ENCODE measurements at places on chromosomes 11 and 22.
A peak's percentile ranks its signal among the peaks of the same experiment; 100 is the strongest.

DNA sequence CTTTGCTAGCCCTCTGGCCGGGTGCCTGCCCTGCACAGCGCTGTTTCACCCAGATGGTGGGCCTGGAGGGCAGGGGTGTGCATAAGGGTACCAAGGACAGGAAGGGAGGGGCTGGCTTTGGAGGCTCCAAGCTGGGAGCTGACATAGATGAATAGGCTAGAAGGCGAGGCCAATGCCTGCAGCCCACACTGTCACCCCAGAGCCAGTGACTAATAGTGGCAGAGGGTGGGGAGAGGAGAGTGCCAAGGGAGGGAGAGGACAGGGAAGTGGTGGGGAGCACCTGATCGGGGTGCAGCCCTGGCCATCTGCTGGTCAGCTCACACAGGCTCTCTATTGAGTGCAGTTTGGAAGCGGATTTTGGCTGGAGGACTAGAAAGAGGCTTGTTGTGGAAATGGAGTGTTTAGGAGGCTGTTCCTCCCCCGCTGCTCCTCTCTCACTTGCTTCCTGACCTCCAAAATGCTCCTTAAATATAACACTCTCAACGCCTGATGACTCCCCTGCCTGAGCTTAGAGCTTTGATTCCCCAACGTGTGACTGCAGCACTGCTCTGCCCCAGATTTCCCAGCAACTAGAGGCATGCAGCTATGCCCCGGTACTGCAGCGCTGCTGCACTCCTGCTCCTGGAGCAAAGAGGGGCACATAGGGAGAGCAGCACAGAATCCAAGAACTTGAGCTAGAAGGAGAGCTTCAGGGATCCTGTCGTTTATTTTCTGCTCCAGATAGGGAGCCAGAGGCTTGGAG is 89.2 kb downstream of the GRAMD1B start:
- H3K36me3 ChIP-seq, result no peaks in the 10 kb centered on the region
- peak overlapping the region; percentile 41 for H3K27ac ChIP-seq
- peak; percentile 44 for DNase-seq
- H3K27me3 ChIP-seq, result no peaks in the 10 kb centered on the region

- H3K27ac ChIP-seq, result no peak overlapping the region
- H3K27me3 ChIP-seq, result no peaks in the 10 kb centered on the region
- H3K4me3 ChIP-seq, result no peak overlapping the region
- H3K36me3 ChIP-seq, result no peaks in the 10 kb centered on the region
- no peaks in the 10 kb centered on the region for H3K4me1 ChIP-seq
- no peak for DNase-seq
Observed at GRCh38 chr11:1100417-1101245, 26.0 kb downstream of the MUC2 start.

- peak overlapping the region; percentile 62 for H3K27ac ChIP-seq
- DNase-seq, result peak; percentile 82
- no peaks in the 10 kb centered on the region for H3K27me3 ChIP-seq
- H3K4me3 ChIP-seq, result no peak overlapping the region
Observed at GRCh38 chr22:27810609-27811151, 9.1 kb upstream of the MN1 start.

- DNase-seq, result no peak
- H3K4me1 ChIP-seq, result peaks cover 3% of the 10 kb centered on the region
- H3K27me3 ChIP-seq, result no peaks in the 10 kb centered on the region
- no peaks in the 10 kb centered on the region for H3K36me3 ChIP-seq
Observed at GRCh38 chr11:78949976-78950690, 375.5 kb upstream of the NARS2 start.

- H3K4me3 ChIP-seq, result no peak overlapping the region
- H3K4me1 ChIP-seq, result no peaks in the 10 kb centered on the region
- H3K27ac ChIP-seq, result no peak overlapping the region
- no peaks in the 10 kb centered on the region for H3K27me3 ChIP-seq
- DNase-seq, result no peak
- no peaks in the 10 kb centered on the region for H3K36me3 ChIP-seq
Observed at GRCh38 chr22:17792854-17793434, 18.7 kb upstream of the BID start.

GRCh38 chr11:121564948-121565684 is 112.3 kb upstream of the SORL1-AS1 start:
- no peak overlapping the region for H3K27ac ChIP-seq
- no peaks in the 10 kb centered on the region for H3K36me3 ChIP-seq
- DNase-seq, result no peak
- H3K27me3 ChIP-seq, result no peaks in the 10 kb centered on the region
- H3K4me1 ChIP-seq, result no peaks in the 10 kb centered on the region

GRCh38 chr11:76759092-76759491 is 24.1 kb upstream of the TSKU start:
- H3K4me1 ChIP-seq, result peaks cover 6% of the 10 kb centered on the region
- peak; percentile 4 for DNase-seq
- H3K27ac ChIP-seq, result no peak overlapping the region
- no peaks in the 10 kb centered on the region for H3K27me3 ChIP-seq

- no peak overlapping the region for H3K27ac ChIP-seq
- peaks cover 2% of the 10 kb centered on the region for H3K4me1 ChIP-seq
- DNase-seq, result no peak
- H3K36me3 ChIP-seq, result no peaks in the 10 kb centered on the region
- no peak overlapping the region for H3K4me3 ChIP-seq
- no peaks in the 10 kb centered on the region for H3K27me3 ChIP-seq
Observed at GRCh38 chr11:103541186-103541795, 432.1 kb downstream of the DYNC2H1 start.

DNA sequence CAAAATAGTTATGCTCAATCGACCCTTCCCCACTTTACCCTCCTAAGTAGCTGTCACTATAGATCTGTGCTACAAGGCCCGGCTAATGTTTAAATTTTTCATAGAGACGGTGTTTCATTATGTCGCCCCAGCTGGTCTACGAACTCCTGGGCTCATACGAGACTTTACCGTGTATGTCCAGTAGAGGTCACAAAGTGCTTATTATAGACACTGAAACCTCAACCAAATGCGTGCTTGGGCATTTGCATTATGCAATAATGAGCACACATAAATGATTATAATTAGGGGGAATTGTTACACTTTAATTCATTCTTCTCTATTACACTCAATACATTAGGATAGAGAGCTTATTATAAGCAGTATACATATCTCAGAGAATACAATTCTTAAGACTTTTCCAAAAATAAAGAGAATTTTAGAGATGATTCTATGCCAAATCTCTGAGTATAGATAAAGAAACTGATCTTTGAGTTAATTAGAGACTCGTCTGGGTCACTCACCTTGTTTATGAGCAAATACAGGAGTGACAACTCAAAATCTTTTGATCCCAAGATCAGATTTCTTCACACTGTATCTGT is 12.5 kb upstream of the MRPL16 start:
- H3K36me3 ChIP-seq, result no peaks in the 10 kb centered on the region
- H3K27ac ChIP-seq, result no peak overlapping the region
- peaks cover 1% of the 10 kb centered on the region for H3K4me1 ChIP-seq
- DNase-seq, result peak; percentile 30
- H3K4me3 ChIP-seq, result no peak overlapping the region

DNA sequence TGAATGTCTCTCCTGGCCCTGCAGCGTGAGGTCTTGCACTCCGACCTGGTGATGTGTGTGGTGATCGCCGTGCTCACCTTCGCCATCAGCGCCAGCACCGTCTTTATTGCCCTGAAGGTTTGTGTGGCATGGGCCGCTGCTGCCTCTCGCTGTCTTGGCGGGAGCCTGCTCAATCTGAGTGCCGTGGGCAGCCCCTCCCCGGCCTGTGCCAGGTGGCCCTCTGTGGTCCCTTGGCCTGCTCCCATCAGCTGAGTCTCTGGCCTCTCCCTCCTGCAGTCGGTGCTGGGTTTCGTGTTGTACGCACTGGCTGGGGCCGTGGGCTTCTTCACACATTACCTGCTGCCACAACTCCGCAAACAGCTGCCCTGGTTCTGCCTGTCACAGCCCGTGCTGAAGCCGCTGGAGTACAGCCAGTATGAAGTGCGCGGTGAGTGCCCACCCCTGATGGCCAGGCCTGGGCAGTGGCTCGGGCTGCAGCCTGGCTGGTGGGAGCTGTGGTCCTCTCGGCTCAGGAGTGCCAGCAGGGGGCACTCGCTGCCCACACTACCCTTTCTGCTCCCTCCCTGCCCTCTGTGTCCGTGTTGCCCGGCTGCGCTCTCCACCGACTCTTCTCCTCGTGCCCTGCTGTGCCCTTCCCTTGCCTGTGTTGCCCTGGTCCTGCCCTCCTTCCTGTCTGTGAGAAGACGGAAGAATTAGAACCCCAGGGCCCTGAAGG is 10.2 kb downstream of the PCNX3 start:
- no peaks in the 10 kb centered on the region for H3K4me1 ChIP-seq
- no peak overlapping the region for H3K27ac ChIP-seq
- H3K27me3 ChIP-seq, result no peaks in the 10 kb centered on the region
- H3K36me3 ChIP-seq, result no peaks in the 10 kb centered on the region
- peak; percentile 66 for DNase-seq

GRCh38 chr11:27679136-27680015 is 20.9 kb downstream of the BDNF start:
- H3K36me3 ChIP-seq, result no peaks in the 10 kb centered on the region

GRCh38 chr11:81852896-81853295 is 880.8 kb downstream of the FAM181B start:
- H3K27ac ChIP-seq, result no peak overlapping the region
- H3K4me3 ChIP-seq, result no peak overlapping the region
- H3K27me3 ChIP-seq, result no peaks in the 10 kb centered on the region
- no peaks in the 10 kb centered on the region for H3K4me1 ChIP-seq
- no peaks in the 10 kb centered on the region for H3K36me3 ChIP-seq

- no peaks in the 10 kb centered on the region for H3K4me1 ChIP-seq
- no peak overlapping the region for H3K4me3 ChIP-seq
- no peak for DNase-seq
Observed at GRCh38 chr11:66218036-66218435, 50.4 kb upstream of the RAB1B start.

- no peaks in the 10 kb centered on the region for H3K4me1 ChIP-seq
- no peaks in the 10 kb centered on the region for H3K36me3 ChIP-seq
- DNase-seq, result no peak
- no peaks in the 10 kb centered on the region for H3K27me3 ChIP-seq
Observed at GRCh38 chr11:122746050-122746478, 90.5 kb downstream of the UBASH3B start.

- H3K27me3 ChIP-seq, result no peaks in the 10 kb centered on the region
- no peak overlapping the region for H3K4me3 ChIP-seq
- DNase-seq, result no peak
- H3K27ac ChIP-seq, result no peak overlapping the region
Observed at GRCh38 chr22:48398181-48398905, 1429.3 kb downstream of the BRD1 start.

DNA sequence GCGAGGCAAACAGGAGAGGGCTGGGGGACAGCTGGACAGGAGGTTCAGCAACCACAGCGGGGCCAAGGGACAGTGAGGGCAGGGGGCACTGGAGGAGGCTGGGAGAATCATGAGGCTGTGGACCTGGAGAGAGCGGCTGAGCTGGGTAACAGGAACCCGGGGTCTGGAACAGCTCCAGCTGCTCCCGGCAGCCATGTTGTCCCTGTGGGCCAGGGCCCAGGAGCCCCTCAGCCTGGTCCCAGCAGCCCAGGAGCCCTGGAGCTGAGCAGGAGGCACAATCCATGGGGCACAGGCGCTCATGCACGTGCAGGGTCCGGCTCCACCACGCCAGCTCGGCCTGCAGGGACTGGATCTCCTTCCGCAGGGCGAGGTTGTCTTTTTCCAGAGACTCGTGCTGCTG is 7.4 kb downstream of the BATF2 start:
- no peak overlapping the region for H3K4me3 ChIP-seq
- no peaks in the 10 kb centered on the region for H3K27me3 ChIP-seq
- H3K27ac ChIP-seq, result no peak overlapping the region

GRCh38 chr11:31160504-31161422 is 208.8 kb downstream of the DCDC1 start:
- no peaks in the 10 kb centered on the region for H3K27me3 ChIP-seq
- H3K36me3 ChIP-seq, result no peaks in the 10 kb centered on the region
- no peak overlapping the region for H3K4me3 ChIP-seq
- H3K27ac ChIP-seq, result no peak overlapping the region

DNA sequence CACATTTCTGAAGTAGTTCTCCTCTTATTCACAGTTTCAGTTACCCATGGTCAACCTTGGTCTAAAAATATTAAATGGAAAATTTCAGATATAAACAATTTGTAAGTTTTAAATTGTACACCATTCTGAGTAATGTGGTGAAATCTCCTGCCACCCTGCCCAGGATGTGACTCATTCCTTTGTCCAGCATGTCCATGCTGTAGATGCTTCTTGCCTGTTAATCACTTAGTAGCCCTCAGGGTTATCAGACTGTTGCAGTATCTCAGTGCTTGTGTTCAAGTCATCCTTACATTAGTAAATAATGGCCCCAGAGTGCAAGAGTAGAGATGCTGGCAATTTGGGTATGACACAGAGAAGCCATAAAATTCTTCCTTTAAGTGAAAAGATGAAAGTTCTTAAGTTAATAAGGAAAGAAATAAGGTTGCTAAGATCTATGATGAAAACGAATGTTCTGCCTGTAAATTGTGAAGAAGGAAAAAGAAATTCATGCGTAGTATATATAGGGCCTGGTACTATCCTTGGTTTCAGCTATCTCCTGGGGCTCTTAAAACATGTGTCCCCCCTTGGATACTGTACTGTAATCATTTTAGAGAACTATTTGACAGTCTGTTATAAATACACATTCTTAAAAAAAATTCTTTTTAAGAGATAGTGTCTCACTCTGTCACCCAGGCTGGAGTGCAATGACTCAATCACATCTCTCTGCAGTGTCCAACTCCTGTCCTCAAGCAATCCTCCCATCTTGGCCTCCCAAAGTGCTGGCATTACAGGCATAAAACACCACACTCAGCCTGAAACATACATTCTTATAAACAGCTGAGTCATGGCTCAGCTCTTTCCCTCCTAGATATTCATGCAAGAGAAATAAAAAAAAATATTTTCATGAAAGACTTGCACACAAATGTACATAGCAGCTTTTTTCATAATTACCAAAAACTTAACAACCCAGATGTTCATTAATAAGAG is 31.3 kb downstream of the MTNR1B start:
- no peaks in the 10 kb centered on the region for H3K36me3 ChIP-seq
- no peak for DNase-seq
- no peak overlapping the region for H3K4me3 ChIP-seq
- no peak overlapping the region for H3K27ac ChIP-seq
- no peaks in the 10 kb centered on the region for H3K4me1 ChIP-seq
- H3K27me3 ChIP-seq, result no peaks in the 10 kb centered on the region

GRCh38 chr22:20032407-20032991 is 11.6 kb downstream of the TANGO2 start:
- H3K27me3 ChIP-seq, result no peaks in the 10 kb centered on the region
- H3K27ac ChIP-seq, result no peak overlapping the region
- H3K4me3 ChIP-seq, result no peak overlapping the region
- H3K4me1 ChIP-seq, result peaks cover 4% of the 10 kb centered on the region
- DNase-seq, result no peak

GRCh38 chr22:26463101-26463661 is 20.4 kb downstream of the HPS4 start:
- H3K4me1 ChIP-seq, result no peaks in the 10 kb centered on the region
- DNase-seq, result no peak
- no peaks in the 10 kb centered on the region for H3K27me3 ChIP-seq
- H3K4me3 ChIP-seq, result no peak overlapping the region
- no peak overlapping the region for H3K27ac ChIP-seq

DNA sequence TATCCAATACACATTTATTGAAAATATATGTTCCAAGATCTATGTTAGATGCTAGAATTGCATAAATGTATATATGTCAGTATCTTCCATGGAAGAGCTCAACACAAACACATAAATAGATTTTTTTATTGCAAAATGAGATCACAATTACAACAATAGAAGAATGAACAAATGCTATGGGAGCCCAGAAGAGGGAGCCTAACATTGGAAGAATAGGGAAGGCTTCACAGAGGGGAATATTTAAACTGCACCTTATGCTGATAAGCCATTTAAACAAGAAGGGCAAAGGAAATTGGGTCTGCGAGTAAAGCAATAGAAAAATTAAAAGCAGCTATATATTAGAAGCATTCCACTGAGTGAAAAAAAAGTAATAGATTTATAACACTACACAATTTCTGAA is 96.1 kb upstream of the LRRC55 start:
- no peak for DNase-seq
- H3K4me3 ChIP-seq, result no peak overlapping the region
- H3K27ac ChIP-seq, result no peak overlapping the region
- no peaks in the 10 kb centered on the region for H3K36me3 ChIP-seq
- H3K4me1 ChIP-seq, result no peaks in the 10 kb centered on the region

All from ovary (tissue), 10 donors.